ENCODE measurements at places on chromosomes 2 and 18.

DNA sequence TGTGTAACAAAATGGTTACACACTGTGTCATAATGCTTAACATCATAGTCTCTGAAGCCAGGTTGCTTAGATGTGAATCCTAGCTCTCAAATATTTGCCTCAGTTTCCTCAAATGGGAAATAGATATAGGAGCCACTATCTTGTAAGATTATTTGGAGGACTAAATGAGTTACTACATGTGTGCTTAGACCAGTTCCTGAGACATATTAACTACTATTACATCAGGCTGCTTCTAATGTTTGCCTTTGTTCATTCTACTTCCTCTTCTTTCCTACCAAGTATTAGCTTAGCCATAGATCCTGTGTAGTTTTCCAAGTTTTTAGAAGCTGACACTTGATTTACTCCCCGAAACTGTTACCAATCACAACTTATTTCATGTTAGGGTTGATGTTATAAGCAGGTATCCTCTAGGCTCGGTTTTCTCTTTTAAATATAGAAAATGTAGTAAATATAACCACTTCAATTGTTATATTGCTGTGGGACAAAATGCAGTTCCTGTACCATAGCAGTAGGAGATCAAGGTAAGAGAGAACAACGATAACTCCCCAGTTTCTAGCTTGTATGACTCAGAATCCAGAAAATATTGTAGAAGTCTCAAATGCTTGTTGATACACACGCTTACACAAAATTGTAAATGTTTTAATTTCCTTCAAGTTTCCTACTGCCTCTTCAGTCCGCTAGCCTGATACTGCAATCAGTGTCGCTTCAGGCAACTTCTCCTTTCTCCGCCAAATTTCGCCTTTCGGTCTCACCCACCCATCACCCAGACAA, 751 bp upstream of the DNAJC10 start:
- no peak for DNase-seq

DNA sequence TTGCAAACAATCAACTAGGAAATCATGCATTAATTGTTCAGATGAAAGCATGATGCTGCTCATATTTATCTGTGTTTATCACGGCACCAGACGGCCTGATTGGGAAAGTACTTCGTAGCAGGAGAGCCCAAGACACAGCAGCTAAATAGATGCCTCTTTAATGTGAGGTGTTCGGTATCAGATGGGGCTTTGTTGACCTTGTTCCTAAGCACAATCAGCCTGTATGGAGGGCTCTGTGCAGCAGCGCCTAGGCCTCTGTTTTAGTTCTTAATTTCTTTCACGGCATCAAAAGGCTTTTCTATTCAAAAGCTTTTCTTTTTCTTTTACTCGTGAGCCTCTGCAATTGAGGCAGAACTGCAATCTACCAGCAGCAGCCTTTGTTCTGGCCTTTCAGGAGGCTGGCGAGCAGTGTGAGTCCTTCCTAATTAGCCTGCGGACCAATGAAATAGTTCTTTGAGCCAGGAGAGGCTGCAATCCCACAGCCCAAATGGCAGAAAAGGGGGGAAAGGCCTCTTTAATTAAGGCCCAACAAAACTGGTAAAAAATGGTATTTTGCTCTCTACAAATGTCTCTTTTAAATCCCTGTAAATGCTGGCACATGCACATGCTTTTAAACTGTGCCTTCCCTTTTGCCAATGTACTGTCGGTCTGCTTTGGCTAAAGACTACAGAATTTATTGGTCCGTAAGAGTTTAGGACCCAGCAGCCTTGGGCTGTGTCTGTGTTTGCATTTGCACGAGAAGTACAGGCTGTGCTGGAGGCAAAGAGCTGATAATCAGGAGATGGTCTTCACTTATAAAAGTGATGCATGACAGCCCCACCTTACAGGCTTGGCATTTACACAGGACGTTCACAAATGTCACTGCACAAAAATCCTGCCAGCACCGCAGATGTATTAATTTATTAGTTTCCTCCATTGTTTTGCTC, 159.6 kb downstream of the RND3 start:
- no peak for DNase-seq

DNA sequence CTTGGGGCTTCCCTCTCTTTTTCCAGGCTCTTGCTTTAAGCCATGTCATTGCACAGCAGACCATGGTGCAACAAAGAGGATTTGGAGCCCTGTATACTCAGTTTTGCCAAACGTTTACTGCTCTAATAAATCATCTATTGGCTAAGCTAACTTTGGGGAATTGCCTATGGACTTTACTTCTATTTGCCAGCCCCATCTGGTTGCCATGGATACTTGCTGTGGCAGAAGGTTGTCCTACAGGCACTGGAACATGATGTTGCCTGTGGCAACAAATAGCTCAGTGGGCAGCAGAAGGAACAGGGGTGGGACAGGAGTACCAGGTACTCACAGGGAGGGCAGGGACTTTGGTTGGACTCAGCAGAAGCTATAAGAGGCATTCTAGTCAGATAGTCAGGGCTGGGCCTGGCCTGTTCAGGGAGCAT, 129.7 kb downstream of the CCDC85A start:
- no peak for DNase-seq

DNA sequence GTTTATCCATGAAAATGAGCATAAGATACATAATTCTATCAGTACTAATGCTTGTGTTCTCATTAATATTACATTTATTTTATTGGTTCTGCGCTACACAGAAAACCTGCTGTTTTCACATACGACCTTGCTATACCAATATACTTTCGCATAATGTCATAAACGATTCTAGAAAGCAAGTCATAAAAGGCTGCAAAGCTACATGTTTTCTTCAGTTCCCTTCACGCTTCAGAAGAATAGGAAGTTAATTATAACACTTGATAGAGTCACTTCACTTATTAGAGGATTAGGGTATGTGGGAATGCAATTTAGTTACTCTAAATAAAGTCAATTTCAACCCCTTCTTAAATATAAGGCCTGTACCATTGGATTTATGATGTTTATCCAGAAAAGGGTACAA, 29.0 kb downstream of the PSME4 start:
- no peak for DNase-seq

GRCh38 chr2:189628817-189629530, 32.3 kb upstream of the ASNSD1 start:
- DNase-seq = no peak

DNA sequence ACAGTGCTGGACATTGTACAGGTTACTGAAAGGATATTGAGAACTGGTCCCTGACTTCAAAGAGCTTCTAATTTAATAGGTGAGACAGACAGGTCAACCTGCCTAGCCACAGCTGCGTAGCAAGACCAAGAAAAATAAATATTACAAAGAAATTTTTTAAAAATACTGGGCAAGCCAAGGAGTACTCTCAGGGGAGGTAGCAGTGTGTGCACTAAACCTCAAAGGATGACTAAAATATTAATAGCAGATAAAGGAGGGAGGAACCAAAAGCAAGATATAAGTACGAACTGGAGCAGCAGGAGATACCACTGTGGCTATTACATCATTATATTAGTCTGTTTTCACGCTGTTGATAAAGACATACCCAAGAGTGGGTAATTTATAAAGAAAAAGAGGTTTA, 14.9 kb downstream of the SCG2 start:
- DNase-seq = no peak

GRCh38 chr2:182920089-182920488, 53.7 kb upstream of the FRZB start:
- no peak for DNase-seq

DNA sequence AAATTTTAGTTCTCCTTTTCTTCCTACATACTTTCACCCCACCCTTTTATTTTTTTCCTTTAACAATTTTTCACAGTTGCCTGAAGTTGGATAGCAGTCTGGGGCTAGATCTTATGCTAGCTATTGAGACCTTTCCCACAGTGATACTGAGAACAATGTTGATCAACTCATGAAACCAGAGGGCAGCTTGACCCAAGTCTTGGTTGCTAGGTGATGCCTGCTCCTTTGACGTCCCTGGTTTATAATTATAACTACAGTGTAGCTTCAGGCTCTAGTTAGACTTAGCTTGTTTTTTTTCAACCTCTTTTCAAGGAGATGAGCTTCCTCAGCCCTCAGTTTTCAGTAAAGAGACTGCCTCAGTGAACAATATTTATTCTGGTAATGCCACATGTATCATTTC, 648.5 kb downstream of the IRS1 start:
- no peak for DNase-seq

DNA sequence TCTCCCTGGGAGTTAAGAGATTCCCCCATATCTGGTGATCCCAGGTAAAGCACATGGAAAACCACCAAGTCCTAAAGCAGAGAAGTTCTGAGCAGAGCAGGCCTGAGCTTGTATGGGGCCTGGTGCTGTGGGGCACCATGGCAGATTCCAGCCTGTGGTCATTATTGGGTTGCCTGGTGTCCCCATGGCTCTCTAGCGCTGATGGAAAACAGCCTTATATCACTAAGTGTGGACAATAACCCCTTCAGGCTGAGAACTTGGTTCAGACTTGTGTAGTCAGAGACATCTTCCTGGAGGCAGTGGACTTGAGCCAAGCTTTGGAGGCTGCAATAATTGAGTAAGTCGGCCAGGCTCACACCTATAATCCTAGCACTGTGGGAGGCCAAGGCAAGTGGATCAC, 96.8 kb downstream of the MCFD2 start:
- DNase-seq = no peak

DNA sequence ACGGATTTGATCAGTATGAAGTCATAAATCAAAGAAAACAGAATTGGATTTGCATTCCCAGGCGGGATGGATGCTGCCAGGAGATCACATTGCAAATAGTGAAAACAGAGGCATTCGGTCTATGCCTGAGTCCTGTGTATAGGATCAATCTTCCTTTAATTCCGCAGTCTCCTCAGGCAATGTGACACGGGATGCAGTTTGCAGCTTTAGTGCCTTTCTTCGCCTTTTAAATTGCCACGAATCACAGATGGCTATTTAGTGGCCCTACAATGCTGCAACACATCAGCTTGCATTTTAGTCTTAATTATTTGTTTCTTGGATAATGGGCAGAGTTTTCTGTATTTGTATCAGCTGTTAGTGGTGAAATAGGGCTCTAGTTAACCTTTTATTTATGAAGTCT, 6.8 kb downstream of the ADCYAP1 start:
- DNase-seq = no peak

- no peak for DNase-seq
Measured at GRCh38 chr18:13309031-13309747, 90.6 kb downstream of the LDLRAD4 start.

DNA sequence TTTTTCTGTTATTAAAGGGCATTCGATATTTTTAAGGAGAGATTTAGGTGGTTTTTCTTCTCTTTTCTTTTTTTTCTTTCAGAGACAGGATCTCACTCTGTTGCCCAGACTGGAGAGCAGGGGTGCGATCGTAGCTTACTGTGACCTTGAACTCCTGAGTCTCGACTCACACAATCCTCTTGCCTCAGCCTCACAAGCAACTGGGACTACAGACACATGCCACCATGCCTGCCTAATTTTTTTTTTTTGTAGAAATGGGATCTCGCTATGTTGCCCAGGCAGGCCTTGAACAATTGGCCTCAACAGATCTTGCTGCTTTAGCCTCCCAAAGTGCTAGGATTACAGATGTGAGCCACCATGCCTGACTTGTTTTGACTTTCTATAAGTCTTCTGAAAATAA, 26.3 kb downstream of the PMAIP1 start:
- DNase-seq = no peak

- DNase-seq = no peak
Measured at GRCh38 chr2:146764301-146764700, 1080.5 kb upstream of the ACVR2A start.

DNA sequence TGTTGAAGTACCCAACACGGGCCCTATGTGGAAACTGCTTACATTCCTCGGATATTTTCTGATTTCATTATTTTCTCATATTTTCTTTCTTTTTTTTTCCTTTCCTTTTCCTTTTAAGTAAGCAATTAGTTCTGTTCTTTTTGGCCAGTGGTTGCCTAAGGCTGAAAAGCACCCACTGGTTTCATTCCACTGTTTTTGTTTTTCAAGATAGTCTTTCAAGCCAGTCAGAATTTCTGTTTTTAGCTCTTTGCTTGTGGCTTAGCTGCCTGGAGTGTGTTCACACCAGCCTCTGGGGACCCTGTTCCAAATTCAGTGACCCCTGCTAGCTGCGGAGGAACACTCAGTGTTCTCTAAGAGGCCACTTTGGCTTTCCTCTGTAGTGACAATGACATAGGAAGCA, 73.6 kb downstream of the NRP2 start:
- DNase-seq = no peak

GRCh38 chr18:2707551-2708168, 52.1 kb downstream of the SMCHD1 start:
- DNase-seq = no peak

- DNase-seq = no peak
Measured at GRCh38 chr2:12490641-12491040, 226.1 kb upstream of the TRIB2 start.

- no peak for DNase-seq
Measured at GRCh38 chr18:68219872-68220271, 495.0 kb downstream of the TMX3 start.

All from stimulated activated naive CD8-positive, alpha-beta T cell treated with anti-CD3 and anti-CD28 coated beads, Interleukin-15, amount 100 ng/mL, for 72 hours (primary cell).